ENCODE measurements at places on chromosomes 6 and 20.
A peak's percentile ranks its signal among the peaks of the same experiment; 100 is the strongest.

- DNase-seq: peak; percentile 45
These were observed 165.3 kb downstream of the SOBP start for GRCh38 chr6:107655245-107655644.

DNA sequence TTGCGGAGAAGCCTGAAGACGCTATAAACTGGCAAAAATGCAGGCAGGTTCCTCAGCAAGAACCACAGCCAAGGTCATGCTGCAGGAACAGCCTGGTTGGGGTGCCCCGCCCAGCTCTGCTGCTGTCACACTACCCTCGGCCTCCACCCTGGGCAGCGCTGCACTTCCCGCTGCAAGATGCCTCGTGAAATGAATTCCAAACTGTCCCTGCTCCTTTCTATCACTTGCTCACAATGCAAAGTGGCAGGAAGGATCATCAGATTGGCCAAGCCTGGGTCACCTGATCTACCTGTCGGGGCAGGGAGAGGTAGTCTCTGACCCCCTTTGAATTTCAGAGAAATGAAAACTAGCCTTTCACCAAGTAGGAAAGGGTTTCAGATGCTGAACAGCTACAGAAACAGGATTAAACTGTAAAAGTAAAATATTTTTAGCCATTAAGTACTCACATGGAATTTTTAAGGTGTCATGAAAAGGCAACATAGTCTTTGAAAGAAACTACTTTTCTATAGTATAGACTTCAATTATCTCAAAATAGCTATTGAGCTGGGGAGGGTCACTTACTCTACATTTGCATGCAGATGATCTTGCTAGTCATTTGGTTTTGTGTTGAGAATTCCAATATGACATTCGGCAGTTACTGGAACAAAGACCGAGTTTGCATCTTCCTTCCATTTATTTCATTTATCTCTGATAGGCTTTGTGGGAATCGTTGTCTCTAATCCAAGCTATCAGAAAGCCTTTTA is 236.4 kb upstream of the ASCC3 start:
- DNase-seq: no peak

DNA sequence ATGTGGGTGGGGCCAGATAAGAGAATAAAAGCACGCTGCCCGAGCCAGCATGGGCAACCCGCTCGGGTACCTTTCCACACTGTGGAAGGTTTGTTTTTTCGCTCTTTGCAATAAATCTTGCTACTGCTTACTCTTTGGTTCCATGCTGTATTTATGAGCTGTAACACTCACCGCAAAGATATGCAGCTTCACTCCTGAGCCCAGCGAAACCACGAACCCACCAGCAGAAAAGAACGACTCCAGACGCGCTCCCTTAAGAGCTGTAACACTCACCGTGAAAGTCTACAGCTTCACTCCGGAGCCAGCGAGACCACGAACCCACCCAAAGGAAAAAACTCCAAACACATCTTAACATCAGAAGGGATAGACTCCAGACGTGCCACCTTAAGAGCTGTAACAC is 76.7 kb downstream of the TFAP2A start:
- DNase-seq: no peak

DNA sequence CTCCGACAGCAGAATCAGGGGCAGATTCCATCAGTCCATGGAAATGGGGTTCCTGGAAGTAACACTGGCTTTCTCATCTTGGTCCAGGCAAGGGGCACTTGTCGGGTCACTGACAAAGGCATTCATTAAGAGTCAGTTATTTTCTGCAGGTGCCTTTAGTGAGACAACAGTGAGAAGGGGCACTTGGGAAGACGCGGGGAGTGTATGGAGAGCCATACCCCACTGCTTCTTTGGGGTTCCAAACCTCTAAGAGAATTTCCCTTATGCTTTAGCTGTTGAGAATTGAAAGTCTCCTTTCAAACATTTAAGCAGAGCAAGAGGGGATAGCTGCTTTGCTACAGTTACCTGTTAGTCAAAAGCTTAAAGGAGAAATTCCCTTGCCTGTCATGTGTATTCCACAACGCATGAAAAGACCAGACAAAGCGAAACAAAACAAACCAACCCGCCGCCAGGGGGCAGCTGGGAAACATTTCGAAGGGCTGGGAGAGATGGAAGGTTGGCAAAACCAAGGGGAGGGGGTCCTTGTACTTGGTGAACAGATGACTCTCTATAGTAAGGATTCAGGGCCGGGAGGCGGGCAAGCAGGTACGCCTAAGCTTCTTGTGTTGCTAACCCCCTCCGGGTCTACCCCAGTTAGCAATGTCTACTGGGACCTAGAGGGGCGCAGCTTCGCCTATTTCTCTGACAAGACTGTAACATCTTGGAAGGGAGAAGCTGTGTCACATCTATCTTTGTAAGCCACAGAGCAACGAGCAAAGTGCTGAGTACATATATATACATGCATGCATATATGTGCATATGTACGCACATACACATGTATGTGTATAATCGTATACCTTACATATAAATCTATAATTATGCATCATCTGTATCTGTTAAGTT is 474.9 kb upstream of the AGPAT4 start:
- DNase-seq: peak; percentile 2

- DNase-seq: no peak
These were observed 44.2 kb upstream of the TNFRSF21 start for GRCh38 chr6:47353871-47354270.

- DNase-seq: peak; percentile 74
These were observed 50.1 kb upstream of the SLC32A1 start for GRCh38 chr20:38674092-38674764.

- DNase-seq: no peak
These were observed 285.1 kb downstream of the CENPW start for GRCh38 chr6:126625019-126625418.

- DNase-seq: no peak
These were observed 146.5 kb downstream of the SYCP2 start for GRCh38 chr20:59786801-59787537.

DNA sequence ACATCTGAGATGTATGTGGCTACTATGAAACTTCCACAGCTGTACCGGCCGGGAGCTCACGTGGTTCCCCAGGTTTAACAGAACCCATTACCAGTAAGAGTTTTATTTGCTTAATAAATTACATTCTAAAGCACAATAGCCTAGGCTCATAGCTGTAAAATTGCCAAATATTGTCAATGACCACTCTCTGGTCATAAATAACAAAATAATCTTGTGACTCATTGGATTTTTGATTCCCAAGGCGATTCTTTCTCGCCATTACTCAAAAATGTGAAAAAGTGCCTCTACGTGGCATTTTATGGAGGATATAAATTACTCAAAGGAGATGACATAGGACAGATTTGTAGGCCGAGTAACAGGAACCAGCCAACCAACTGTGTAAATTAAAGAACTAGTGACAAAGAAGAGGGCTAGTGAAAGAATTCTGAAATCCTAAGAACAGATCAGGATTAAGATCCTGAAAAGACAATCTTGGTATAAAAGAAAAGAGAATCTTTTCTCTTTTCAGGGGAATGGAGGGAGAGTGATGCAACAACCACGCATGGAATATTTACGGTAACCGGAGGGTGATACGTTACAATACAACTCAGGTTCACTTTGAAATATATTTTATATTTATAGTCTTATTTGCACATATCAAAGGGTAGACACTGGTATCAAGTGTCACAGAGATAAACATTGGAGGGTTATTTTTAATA is 199.7 kb downstream of the FOXC1 start:
- DNase-seq: no peak

All from NCI-H345 (cell line).